Sigmoid colon (tissue), 7 donors: ENCODE measurements at places on chromosomes 1 and 21. TPM values are rescaled to one million over a fixed set of nuclear protein-coding genes. Genes with fewer than 3 reads are reported as not detected.

DNA sequence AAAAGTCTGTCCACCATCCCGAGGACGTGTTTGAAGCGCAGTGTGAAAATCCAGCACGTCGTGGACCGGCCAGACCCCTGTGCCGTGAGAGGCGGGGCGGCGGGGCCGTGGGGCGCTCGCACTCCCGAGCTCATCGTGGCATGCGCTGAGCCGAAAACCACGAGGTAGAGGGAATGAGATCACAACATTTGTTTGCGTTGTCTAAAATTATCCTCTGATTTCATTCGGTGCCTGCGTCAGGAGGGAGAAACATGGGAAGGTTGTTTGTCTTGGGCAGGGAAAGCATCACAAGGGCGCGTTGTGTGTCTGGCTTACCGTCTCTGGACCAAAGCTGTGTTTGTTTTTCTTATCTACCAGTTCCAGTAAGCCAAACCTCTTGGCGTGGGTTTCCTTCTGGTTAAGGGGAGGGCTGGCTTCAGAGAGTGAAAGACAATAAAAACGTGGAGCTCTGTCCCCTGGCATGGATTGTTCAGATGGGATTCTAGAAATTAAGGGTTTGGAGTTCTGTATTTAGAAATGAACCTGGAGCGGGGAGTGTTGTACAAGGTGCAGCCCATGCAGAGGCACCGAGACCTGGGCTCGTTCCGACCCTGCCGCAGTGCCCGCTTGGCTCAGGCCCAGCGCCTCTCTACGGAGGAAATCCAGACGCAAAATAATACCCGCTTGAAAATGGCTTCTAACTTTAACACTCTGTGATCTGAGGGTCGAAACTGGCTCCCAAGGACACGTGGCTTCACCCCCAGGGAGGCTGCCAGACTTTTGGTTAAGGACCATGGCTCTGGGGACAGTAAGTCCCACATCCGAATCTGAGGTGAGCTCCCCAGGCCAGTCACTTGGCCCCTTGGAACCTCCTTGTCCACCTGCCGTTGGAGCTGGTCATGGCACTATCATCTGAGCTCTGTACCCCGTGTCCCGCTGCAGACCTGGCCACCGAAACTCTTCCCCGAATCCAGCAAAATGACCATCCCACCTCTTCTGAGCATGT is 68.7 kb upstream of the FAM3B start:
- H3K4me1 ChIP-seq: no peaks in the 10 kb centered on the region
- H3K36me3 ChIP-seq: peaks cover 44% of the 10 kb centered on the region
- H3K4me3 ChIP-seq: no peak overlapping the region
- DNase-seq: no peak
- H3K27ac ChIP-seq: no peak overlapping the region

- no peaks in the 10 kb centered on the region for H3K27me3 ChIP-seq
- peaks cover 34% of the 10 kb centered on the region for H3K36me3 ChIP-seq
- H3K4me1 ChIP-seq: peaks cover 32% of the 10 kb centered on the region
- no peak overlapping the region for H3K4me3 ChIP-seq
- H3K27ac ChIP-seq: peak overlapping the region; percentile 98
Observed at GRCh38 chr1:36390411-36390810, 4.7 kb upstream of the STK40 start.

GRCh38 chr21:36419996-36420395 is 34.8 kb downstream of the CHAF1B start:
- no peaks in the 10 kb centered on the region for H3K36me3 ChIP-seq
- no peaks in the 10 kb centered on the region for H3K27me3 ChIP-seq
- peak; percentile 86 for DNase-seq
- H3K4me1 ChIP-seq: no peaks in the 10 kb centered on the region

Gene RIMKLA
- total RNA-seq: 11.4 TPM
